ENCODE measurements at places on chromosomes 12 and 14.

DNA sequence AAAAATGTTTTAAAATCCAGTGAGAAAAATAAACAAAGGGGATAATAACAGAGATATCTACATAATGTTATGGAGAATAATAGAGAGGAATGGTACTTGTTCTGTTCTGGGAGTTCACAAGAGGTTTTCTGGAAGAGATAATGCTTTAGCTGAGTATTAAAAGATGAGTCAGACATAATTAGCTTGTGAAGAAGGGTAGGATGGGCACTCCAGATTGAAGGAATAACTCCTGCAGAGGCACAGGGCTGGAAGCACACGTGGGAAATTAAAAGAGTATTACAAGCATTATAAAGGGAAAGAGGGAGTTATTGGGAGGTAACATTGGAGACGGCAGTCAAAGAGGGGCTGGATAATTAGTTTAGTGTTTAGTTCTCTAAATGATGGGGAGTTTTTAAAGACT, 124.9 kb upstream of the BTG1 start:
- DNase-seq, result no peak

DNA sequence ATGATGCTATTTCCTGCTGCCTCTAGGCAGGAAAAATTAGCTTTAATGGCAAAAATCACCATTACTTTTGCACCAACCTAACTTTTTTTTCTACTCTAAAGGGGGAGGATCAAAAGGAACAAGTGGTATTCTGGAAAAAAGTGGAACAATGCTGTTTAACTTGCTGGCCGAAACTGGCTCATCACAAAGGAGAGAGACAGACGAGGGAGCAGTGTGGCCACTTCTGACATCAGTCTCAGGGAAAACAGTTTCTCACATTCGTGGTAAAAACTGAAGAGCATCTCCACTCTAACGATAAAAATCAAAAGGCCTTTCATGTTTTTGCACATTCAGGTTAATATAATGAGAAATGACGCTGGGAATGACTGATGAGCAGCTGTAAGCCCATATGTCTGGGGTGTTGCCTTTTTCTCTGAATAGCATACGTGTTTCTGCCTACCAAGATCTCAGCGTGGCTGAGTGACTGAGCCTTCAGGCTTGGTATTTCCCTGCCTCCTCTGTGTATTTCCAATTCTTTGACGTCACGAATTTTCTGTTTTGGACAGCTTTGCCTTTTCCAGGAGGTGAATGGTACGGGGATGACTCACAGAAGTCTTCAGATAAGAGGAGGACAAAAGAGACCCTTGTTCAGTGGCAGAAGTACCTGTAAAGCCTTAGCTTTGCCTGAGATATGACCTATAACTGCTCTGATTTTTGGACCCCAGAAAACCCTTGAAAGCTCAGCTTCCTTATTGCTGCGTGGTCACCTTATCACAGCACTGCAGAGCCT, 358.8 kb downstream of the GLT1D1 start:
- no peak for DNase-seq

- DNase-seq, result peak; percentile 19
These were observed 2.5 kb upstream of the CCND2 start for GRCh38 chr12:4270831-4271716.

- DNase-seq, result peak; percentile 70
These were observed 5.1 kb upstream of the CNIH1 start for GRCh38 chr14:54446161-54446693.

DNA sequence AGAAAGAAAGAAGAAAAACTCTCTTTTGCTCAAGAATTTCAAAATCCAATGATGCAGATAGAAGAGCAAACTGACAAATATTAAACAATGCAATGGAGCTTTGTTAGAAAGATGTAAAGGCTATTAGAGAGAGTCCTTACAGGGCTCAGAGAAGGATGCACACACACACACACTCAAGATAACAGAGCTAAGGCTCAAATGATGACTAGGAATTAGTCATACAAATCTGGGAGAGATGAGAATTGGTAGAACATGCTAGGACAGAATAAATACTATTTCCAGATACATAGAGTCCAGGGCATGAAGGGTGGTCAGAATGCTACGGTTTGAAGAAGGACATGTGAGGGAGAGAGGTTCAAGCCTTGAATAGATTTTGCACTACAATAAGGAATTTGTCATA, 650.1 kb upstream of the MDGA2 start:
- DNase-seq, result no peak
